Heart right ventricle (tissue), 16 donors: ENCODE measurements at places on chromosomes 13 and 19.

DNA sequence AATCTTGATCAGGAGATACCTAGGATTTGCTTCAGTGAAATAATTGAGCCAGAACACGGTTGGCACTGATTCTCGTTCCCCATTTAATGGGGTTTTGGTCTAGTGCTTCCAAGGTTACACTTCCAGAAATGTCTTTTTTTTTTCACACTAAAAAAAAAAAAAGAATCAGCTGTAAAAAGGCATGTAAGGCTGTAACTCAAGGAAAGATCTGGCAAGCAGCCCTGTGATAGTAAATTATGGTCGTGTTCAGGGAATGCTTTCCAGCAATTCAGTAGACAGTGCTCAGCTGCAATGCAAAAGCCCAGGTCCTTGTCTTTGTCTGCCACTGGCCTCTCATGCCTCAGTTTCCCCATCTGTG, 27.2 kb upstream of the NDUFS7 start:
- H3K27me3 ChIP-seq = no peaks in the 10 kb centered on the region
- H3K4me1 ChIP-seq = peaks cover 36% of the 10 kb centered on the region
- no peak overlapping the region for H3K4me3 ChIP-seq
- no peak overlapping the region for H3K27ac ChIP-seq

GRCh38 chr13:67844574-67844973, 614.4 kb upstream of the PCDH9 start:
- H3K36me3 ChIP-seq = no peaks in the 10 kb centered on the region
- H3K4me3 ChIP-seq = no peak overlapping the region
- H3K27me3 ChIP-seq = no peaks in the 10 kb centered on the region
- H3K27ac ChIP-seq = no peak overlapping the region
- no peaks in the 10 kb centered on the region for H3K4me1 ChIP-seq
- no peak for DNase-seq

DNA sequence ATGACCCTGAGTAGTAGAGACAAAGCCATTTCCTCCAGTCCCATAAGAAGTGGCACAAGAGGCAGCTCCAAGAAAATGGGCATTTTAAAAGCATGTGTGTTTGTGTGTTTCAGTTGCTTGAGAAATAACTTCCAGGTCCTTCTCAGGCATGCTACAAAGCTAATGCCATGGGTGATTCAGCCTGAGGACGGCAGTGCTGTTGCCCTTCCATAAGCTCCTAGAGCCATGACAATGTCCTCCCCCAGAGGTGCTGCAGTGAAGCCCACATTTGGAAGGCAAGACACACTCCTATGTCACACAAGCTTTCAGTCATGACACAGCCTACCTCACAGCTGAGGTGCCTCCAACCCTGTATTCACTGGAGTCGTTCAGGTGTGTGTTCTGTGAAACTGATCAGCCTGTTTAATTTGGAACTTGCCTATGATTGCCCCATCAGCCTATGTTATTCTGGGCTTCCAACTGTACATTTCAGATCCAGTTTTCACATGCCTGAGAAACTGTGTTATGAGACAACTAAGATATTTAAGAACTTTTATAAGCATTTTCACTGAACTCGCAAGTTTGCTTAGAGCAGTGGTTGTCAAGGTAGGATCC, 213.6 kb downstream of the FOXO1 start:
- no peak overlapping the region for H3K27ac ChIP-seq
- no peaks in the 10 kb centered on the region for H3K27me3 ChIP-seq
- no peaks in the 10 kb centered on the region for H3K36me3 ChIP-seq
- H3K4me3 ChIP-seq = no peak overlapping the region

DNA sequence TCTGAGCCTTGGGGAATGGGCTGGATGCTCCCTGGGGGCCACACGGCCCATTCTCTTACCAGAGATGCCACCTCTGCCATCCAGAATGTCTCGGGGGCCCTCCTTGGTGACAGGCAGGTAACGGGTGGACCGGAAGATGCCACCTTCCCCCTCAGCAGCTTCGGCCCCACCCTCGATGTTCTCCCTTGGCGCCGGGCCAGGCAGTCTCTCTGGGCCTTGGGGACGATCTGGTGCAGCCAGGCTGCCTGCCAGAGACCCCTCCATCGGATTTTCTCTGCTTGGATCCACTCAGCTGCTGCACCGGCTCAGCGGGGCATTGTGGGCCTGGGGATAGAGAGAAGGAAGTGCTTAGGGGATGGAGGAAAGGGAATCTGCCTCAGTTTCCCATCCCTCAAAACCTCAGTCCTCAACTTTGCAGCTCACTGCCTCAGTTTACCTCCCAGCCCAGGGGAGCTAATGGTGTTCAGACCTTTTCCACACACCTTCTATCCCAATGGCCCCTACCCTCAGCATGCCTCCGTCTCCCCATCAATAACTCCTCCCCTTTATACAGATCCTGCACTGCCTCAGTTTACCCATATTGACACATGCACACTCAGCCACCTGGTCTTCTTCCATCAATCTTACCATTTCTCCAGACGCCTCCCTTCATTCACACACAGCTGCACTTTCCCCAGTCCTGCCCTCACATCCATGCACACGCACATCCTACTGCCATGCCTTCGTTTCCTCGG, 1.5 kb downstream of the WIZ start:
- H3K4me1 ChIP-seq = peaks cover 34% of the 10 kb centered on the region
- no peak overlapping the region for H3K27ac ChIP-seq
- no peaks in the 10 kb centered on the region for H3K36me3 ChIP-seq
- H3K4me3 ChIP-seq = no peak overlapping the region
- DNase-seq = no peak

- H3K4me3 ChIP-seq = no peak overlapping the region
- no peaks in the 10 kb centered on the region for H3K27me3 ChIP-seq
- no peaks in the 10 kb centered on the region for H3K4me1 ChIP-seq
- H3K36me3 ChIP-seq = no peaks in the 10 kb centered on the region
Measured at GRCh38 chr13:55577082-55577846, 1563.5 kb upstream of the PRR20A start.

DNA sequence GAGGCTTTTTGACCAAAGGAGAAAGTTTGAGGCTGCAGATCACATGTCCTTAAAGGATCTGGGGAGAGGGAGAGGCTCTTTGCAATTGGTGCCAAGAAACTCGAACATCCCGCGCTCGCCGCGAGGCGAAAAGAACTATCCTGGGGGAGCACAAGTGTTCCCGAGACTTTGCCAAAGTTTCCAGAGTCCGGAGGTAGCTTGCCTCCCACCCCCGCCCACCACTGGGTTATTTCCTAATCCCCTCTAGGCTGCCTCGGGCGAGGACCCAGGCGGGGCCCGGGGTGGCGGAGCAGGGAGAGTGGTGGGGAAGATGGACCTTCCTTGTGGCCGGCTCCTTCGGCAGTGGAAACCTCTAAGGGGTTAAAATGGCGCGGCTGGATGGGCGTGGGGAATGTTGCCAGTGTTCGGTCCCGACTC, 114.5 kb downstream of the KCNRG start:
- peaks cover 7% of the 10 kb centered on the region for H3K27me3 ChIP-seq
- H3K4me1 ChIP-seq = no peaks in the 10 kb centered on the region
- H3K36me3 ChIP-seq = no peaks in the 10 kb centered on the region
- DNase-seq = peak; percentile 28

DNA sequence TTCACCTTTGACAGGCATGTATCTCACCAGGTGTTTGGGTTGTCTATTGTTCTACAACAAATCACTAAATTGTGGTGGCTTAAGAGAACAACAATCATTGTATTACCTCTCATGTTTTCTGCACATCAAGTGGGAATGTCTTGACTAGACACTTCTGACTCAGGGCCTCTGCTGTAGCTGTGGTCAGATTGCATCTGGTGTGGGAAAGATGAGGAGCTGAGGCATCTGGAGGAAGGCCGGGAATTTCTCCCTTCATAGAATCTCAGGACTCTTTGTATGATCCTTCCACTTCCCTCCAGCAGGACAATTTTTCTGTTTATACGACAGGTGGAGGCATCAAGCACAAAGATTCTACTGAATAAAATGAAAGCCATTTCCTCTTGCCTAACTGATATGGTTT, 511.8 kb upstream of the NBEA start:
- no peaks in the 10 kb centered on the region for H3K36me3 ChIP-seq
- no peaks in the 10 kb centered on the region for H3K4me1 ChIP-seq
- H3K27ac ChIP-seq = no peak overlapping the region
- H3K4me3 ChIP-seq = no peak overlapping the region
- DNase-seq = no peak

DNA sequence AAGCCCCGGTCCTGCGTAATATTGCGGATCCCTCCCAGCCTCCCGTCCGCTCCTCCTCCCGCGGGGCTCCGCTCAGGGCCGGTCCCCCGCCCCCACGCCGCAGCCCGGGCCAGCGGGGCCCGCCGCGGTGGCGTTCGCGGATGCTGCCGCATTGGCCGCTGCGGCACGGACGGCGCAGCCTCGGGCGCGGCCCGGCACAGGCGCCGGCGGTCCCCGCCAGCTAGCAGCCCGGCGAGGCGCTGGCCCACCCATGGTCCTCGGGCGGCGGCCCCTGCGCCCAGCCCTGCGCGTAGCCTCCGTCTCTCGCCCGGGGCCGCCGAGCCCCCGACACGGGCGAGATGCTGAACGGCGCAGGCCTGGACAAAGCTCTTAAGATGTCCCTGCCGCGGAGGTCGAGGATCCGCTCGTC, at the start of gene ATP8A2:
Gene ATP8A2 (plus strand): TSS at position 100 of the 409 bp plus-strand sequence. CDS start 239 bp downstream, at position 339.
- DNase-seq = no peak
- no peaks in the 10 kb centered on the region for H3K36me3 ChIP-seq

DNA sequence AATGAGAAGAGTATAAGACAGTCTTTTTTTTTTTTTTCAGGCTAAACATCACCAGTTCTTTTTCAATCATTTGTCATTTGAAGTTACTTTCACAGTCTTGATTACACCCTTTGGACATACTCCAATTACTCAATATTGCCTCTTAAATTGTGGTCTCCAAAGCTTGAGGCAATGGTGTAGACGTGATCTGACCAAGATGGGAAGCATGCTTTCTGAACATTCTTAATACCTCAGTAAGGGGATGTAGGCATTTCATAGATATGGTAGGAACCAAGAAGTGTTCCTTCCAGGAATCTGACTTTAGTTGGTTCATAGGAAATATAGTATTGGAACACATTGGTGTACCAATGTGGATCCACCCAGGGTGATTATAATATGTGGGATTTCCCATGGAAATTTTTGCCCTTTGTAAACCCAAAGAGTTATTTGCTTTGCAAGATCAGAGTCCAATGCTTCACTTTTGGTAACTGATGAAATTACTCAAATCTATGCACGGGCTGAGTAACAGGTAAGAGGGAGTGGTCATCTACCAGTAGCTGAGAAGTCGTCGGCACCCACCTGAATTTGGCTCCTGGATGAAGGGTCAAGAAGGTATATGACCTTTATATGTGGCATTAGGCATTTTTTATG, 62.2 kb downstream of the ERCC5 start:
- H3K4me1 ChIP-seq = no peaks in the 10 kb centered on the region
- no peak overlapping the region for H3K4me3 ChIP-seq

DNA sequence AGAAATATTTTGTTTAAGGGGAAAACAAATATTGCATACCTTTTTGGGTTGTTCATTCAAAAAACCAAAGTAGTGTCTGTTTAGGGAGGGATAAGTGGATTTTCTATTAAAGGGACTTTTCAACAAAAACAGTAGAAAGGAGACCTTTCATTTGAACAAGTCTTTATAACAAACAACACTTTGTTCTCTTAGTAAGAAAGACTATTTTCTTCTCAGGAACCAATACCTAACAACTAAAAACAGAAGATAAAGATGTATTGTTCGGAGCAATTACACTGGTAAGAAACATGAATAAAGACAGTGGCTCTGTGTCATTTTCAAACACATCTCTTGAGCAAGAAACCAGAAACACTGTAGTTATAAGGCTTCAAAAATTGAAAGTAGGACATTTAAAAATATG, 1610.1 kb upstream of the PCDH20 start:
- H3K4me3 ChIP-seq = no peak overlapping the region
- no peak overlapping the region for H3K27ac ChIP-seq
- no peaks in the 10 kb centered on the region for H3K27me3 ChIP-seq
- DNase-seq = no peak
- no peaks in the 10 kb centered on the region for H3K36me3 ChIP-seq

DNA sequence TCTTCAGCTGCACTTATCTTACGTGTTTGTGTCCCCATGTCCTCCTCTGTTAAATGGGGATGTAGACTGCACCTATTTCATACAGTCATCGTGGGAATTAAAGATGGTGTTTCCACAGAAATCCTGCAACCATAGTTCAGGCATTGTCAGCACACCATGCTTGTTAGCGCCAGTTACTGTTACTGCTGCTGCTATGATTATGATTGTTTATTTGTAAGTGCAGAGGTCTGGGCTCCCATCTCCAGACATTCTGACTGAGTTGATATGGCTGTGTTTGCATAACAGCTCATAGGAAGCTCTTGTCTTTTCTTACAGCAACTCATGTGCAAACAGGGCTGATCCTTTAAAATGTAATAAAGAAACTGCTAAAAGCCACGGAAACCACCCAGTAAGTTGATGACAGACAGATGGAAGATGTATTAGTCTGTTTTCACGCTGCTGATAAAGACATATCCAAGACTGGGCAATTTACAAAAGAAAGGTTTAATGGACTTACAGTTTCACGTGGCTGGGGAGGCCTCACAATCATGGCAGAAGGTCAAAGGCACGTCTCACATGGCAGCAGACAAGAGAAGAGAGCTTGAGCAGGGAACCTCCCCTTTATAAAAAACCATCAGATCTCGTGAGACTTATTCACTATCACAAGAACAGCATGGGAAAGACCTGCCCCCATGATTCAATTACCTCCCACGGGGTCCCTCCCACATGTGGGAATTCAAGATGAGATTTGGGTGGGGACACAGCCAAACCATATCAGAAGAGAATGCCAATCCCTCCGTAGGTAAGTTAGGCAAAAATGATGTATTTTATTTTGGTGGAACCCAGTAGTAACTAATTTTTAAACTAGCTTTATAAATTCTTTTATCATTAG, 1.6 kb downstream of the ZSCAN5A start:
- peaks cover 40% of the 10 kb centered on the region for H3K36me3 ChIP-seq
- DNase-seq = no peak
- no peak overlapping the region for H3K4me3 ChIP-seq

DNA sequence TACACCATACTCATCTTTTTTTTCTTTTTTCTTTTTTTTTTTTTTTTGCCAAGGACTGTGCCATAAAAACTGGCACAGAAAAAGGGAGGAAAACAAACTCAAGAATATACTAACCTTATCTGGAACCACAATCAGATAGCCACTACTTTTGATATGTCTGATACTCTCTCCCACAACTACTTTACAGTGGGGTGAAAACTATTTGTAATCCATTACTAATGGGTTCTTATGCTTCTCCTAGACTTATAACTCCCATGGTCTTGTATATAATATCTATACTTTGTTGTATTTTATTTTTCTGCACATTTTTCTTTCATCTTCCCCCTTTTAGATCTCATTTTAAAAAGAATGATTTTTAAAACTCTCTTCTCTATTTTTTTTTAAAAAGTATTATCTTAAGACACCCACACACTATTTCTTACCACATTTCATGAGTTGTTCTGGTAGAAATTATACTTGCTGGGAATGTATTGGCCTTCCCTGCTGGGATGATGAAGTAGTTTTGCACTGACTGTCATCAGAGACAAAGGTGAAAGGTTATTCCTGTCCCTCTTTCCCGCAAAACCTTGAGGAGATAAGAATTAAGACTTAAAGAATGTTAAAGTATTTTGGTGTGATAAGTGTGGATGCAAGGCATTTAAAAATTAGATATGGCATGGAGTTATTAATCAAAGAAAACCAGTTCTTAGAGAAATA, 146.7 kb upstream of the KLF12 start:
- no peaks in the 10 kb centered on the region for H3K27me3 ChIP-seq
- H3K27ac ChIP-seq = no peak overlapping the region
- no peak for DNase-seq
- H3K4me1 ChIP-seq = no peaks in the 10 kb centered on the region
- H3K4me3 ChIP-seq = no peak overlapping the region
